ENCODE measurements at places on chromosomes 12 and 14.

DNA sequence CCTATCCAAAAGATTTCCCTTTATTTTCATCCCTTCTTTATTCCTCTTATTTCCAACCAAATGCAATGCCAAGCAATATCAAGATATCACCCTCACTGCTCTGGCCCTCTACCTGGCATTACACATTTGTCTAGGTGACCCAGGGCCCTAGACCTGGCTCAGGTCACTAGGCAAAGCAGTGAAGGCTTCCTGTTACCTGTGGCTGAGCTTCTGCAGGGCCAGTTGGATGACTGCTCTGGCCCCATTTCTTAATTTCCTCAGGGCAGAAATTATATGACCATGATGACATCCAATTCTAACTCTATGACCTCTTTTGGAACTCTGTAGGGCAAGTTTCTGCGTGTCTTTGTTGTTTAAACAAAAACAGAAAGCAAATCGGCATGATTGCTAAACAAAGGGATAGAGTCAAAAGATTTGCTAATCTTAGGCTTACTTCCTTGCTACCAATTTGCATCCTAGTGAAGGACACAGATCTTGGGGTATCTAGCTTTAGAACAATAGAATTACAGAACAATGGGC, 7.4 kb upstream of the CCDC198 start:
- peak; percentile 10 for DNase-seq

DNA sequence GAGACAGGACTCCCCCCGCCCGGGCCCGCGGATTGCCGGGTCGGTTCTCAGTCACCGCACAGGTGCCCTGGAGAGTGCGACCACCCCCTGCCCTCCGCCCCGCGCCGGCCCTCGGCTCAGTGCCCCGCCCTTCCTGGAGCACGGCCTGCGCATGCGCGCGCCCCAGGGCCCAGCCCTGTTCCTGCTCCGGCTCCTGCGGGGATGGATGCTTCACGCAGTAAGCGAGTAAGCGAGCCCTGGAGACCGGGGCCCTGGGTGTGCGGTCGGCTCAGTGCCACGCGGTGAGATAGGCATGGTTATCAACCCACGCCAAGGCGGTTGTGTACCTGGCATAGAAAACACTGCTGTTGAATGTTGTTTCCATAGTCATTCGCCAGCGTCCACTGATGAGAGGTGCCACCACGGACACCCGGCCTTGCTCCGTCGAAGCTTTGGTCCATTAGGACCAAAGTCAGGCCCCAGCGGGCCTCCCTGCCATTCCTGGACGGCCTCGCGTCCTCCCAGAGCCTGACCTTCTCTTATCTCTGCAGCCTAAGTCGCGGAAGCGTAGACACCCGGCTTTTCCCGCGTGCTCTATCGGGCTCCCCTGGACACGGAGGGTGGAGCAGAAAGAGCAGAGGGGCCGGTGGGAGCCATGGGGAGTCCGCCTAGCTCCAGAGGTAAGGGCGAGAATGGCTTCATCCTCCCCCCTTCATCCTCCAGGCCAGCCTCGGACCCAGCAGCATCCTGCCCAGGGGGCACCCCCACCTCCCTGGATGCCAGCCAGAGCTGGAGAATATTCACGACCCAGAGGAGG, 90.6 kb downstream of the PAPOLA start:
- DNase-seq: peak; percentile 65

- no peak for DNase-seq
Observed at GRCh38 chr12:107512391-107512790, 173.2 kb upstream of the PWP1 start.

- DNase-seq: no peak
Observed at GRCh38 chr12:93786656-93787397, 109.7 kb downstream of the CRADD start.

- no peak for DNase-seq
Observed at GRCh38 chr14:35959835-35960234, 133.7 kb downstream of the BRMS1L start.
